ENCODE measurements at places on chromosomes 6 and 20. TPM values are rescaled to one million over a fixed set of nuclear protein-coding genes. Genes with fewer than 3 reads are reported as not detected.
A peak's percentile ranks its signal among the peaks of the same experiment; 100 is the strongest.

Gene EPB41L1
- total RNA-seq, result 10.3 TPM

Gene HINT3
- 28.8 TPM for total RNA-seq

Gene TSPO2
- not detected for total RNA-seq

Gene SAMD5
- total RNA-seq, result 4.0 TPM

Gene PEX6
- 61.4 TPM for total RNA-seq

DNA sequence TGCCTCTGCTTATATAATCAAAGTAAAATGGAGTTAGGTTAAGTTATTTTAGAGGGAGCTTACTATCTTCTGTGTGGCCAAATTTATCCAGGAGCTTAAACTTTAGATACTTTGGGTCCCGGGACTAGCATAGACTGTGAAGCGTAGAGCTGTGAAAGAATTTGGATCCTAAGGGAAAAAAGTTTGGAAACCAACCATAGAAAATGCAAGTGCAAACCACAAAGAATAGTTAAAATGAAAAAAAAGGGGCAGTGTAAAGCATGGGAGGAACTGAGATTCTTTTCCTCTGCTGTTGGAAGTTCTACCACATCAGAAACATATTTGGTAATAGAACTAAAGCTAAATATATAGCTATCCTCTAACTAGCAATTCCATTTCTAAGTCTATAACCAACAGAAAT, 232.2 kb upstream of the FLRT3 start:
- H3K4me1 ChIP-seq, result no peaks in the 10 kb centered on the region
- H3K27me3 ChIP-seq, result no peaks in the 10 kb centered on the region
- H3K36me3 ChIP-seq, result no peaks in the 10 kb centered on the region
- H3K27ac ChIP-seq, result no peak overlapping the region
- no peak overlapping the region for H3K4me3 ChIP-seq

GRCh38 chr6:166157930-166158617, 9.6 kb downstream of the TBXT start:
- H3K27me3 ChIP-seq, result no peaks in the 10 kb centered on the region
- H3K4me3 ChIP-seq, result no peak overlapping the region
- no peak for DNase-seq
- no peaks in the 10 kb centered on the region for H3K4me1 ChIP-seq

GRCh38 chr20:8454137-8454712, 322.2 kb downstream of the PLCB1 start:
- no peak overlapping the region for H3K27ac ChIP-seq
- no peaks in the 10 kb centered on the region for H3K27me3 ChIP-seq
- no peaks in the 10 kb centered on the region for H3K36me3 ChIP-seq
- H3K4me1 ChIP-seq, result no peaks in the 10 kb centered on the region

- DNase-seq, result peak; percentile 41
- H3K4me1 ChIP-seq, result peaks cover 15% of the 10 kb centered on the region
- H3K4me3 ChIP-seq, result no peak overlapping the region
- H3K36me3 ChIP-seq, result no peaks in the 10 kb centered on the region
- no peaks in the 10 kb centered on the region for H3K27me3 ChIP-seq
Observed at GRCh38 chr6:52415917-52416628, 4.1 kb upstream of the EFHC1 start.

DNA sequence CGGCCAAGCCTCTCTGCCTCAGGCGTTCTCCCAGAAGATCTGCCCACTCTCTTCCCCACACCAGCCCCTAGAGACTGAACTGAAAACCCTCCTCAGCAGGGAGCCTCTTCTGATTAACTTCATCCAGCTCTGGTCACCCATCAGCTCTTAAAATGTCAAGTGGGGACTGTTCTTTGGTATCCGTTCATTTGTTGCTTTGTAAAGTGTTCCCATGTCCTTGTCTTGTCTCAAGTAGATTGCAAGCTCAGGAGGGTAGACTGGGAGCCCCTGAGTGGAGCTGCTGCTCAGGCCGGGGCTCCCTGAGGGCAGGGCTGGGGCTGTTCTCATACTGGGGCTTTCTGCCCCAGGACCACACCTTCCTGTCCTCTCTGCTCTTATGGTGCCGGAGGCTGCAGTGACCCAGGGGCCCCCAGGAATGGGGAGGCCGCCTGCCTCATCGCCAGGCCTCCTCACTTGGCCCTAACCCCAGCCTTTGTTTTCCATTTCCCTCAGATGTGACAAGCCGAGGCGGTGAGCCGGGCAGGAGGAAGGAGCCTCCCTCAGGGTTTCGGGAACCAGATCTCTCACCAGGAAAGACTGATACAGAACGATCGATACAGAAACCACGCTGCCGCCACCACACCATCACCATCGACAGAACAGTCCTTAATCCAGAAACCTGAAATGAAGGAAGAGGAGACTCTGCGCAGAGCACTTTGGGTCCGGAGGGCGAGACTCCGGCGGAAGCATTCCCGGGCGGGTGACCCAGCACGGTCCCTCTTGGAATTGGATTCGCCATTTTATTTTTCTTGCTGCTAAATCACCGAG, 14.2 kb downstream of the VEGFA start:
- no peak for DNase-seq
- H3K4me1 ChIP-seq, result peaks cover 2% of the 10 kb centered on the region
- H3K27me3 ChIP-seq, result no peaks in the 10 kb centered on the region
- no peak overlapping the region for H3K4me3 ChIP-seq
- no peak overlapping the region for H3K27ac ChIP-seq

DNA sequence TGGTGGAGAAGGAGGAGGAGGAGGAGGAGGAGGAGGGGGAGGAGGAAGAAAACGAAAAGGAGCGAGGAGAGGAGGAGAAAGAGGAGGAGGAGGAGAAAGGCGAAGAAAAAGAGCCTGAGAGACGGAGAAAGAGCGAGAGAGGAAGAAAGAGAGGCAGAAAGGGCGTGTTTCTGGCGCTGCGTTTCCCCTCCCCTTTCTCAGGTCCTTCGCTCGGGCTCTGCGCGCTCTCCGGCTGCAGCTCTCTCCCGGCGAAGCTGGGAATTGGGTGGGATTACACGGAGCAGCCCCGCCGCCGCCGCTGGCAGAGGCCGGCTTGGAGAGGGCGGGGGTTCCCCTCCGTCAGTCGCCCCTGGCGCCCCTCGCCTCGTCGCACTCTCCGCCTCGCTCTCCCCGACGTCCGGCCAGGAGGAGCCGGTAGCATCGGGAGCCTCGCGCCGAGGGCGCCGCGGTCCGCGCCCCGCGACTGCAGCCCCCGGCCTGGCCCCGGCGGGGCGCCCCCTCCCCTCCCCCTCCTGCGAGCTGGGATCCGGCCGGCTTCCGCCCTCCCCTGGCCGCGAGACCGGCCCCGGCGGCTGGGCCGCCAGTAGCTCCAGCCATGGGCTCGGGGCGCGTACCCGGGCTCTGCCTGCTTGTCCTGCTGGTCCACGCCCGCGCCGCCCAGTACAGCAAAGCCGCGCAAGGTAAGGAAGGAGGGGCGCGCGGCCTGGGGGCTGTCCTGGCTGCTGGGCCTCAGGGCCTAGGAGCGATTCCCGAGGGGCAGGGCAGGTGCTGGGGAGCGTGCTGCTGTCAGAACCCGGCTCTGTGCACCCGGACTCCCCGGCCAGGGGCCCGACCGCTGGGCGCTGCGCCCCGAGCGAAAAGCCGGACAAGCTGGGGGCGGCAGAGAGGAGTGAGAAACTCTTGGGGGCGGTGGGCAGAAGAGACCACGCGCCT, at the start of gene SCUBE3:
Gene SCUBE3, plus strand, starts transcription at position 133 of the 933 bp plus-strand sequence. Its CDS starts 463 bp downstream, at position 596.
- H3K4me1 ChIP-seq, result no peaks in the 10 kb centered on the region
- H3K27ac ChIP-seq, result no peak within 1 kb of the TSS
- peak; percentile 57 for DNase-seq
- no peaks in the 10 kb centered on the region for H3K36me3 ChIP-seq
- peaks cover 19% of the 10 kb centered on the region for H3K27me3 ChIP-seq

DNA sequence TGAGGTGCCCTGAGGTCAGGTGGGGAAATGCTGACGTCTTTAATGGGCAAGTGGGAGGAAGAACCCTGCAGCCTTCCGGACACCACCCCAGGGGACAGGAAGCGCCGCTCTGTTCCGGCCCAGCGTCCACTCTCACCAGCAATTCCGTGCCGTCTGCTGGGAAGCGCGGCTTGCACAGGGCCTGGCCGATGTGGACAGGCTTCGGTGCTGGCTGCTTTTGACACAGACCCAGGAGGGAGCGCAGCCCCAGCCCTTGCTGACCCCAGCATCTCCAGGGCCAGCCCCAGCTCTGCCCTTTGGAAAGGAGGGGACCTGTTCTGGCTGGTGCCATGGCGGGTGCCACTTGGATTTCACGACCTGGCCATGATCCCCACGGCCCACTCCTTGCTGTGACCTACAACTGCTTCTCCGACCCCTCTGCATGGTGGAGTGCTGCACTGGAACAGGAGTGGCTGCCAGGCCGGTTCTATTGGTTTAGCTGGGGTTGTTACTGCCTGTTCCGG, 123.2 kb downstream of the DLL1 start:
- H3K27ac ChIP-seq, result no peak overlapping the region
- no peak for DNase-seq
- no peaks in the 10 kb centered on the region for H3K36me3 ChIP-seq
- no peaks in the 10 kb centered on the region for H3K4me1 ChIP-seq

- DNase-seq, result peak; percentile 9
- no peak overlapping the region for H3K27ac ChIP-seq
- H3K4me1 ChIP-seq, result no peaks in the 10 kb centered on the region
- H3K4me3 ChIP-seq, result no peak overlapping the region
- H3K27me3 ChIP-seq, result no peaks in the 10 kb centered on the region
- no peaks in the 10 kb centered on the region for H3K36me3 ChIP-seq
Observed at GRCh38 chr6:122476131-122476530, 4.5 kb upstream of the SERINC1 start.

DNA sequence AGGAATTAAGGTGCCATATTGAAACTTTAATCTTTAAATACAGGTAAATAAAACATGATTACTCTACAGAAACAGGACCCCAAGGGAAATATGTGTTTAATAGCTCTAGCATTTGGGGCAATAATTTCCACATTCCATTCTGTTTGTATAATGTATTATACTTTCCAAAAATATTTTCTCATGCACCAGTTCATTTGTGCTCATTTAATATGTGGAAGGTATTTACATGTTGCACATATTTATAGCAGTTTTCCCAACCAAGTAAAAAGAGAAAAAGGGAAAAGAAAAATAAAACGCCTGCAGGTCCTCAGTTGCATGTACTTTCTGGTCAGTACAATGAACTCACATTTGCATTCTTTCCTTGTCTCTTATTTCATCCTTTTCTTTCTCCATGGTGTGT, 129.5 kb upstream of the SULF2 start:
- H3K36me3 ChIP-seq, result no peaks in the 10 kb centered on the region
- H3K4me1 ChIP-seq, result no peaks in the 10 kb centered on the region
- DNase-seq, result no peak
- H3K27me3 ChIP-seq, result no peaks in the 10 kb centered on the region
- H3K4me3 ChIP-seq, result no peak overlapping the region
- H3K27ac ChIP-seq, result no peak overlapping the region

GRCh38 chr20:3930265-3931206, 41.3 kb downstream of the PANK2 start:
- no peak overlapping the region for H3K4me3 ChIP-seq
- no peak for DNase-seq
- no peaks in the 10 kb centered on the region for H3K27me3 ChIP-seq
- H3K27ac ChIP-seq, result no peak overlapping the region

GRCh38 chr6:42210551-42210950, 7.1 kb downstream of the MRPS10 start:
- H3K4me1 ChIP-seq, result peaks cover under 1% of the 10 kb centered on the region
- no peak for DNase-seq
- H3K27me3 ChIP-seq, result no peaks in the 10 kb centered on the region
- no peak overlapping the region for H3K27ac ChIP-seq
- no peak overlapping the region for H3K4me3 ChIP-seq

DNA sequence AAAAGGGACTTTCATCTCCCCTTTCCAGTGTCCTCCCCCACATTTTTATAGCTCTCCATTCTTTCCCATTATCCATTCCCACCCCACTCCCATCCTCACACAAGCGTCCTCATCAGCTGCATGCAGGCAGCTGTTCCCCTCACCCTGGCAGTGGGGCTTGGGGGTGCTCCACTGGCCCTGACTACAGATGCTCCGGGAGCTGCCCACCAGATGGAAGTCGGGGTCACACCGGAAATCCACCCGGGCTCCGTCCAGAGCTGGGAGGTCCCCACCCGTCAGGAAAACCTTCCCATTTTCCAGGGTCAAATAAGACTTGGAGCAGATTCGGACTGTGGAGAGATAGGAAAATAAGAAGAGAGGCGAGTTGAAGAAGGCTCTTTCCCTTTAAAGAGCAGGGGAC, 2.7 kb downstream of the GABBR1 start:
- H3K4me1 ChIP-seq, result peaks cover 10% of the 10 kb centered on the region
- no peaks in the 10 kb centered on the region for H3K27me3 ChIP-seq
- H3K27ac ChIP-seq, result no peak overlapping the region
- no peak overlapping the region for H3K4me3 ChIP-seq

GRCh38 chr6:106823732-106824351, 150.7 kb downstream of the CD24 start:
- no peak overlapping the region for H3K4me3 ChIP-seq
- DNase-seq, result no peak
- no peaks in the 10 kb centered on the region for H3K4me1 ChIP-seq

DNA sequence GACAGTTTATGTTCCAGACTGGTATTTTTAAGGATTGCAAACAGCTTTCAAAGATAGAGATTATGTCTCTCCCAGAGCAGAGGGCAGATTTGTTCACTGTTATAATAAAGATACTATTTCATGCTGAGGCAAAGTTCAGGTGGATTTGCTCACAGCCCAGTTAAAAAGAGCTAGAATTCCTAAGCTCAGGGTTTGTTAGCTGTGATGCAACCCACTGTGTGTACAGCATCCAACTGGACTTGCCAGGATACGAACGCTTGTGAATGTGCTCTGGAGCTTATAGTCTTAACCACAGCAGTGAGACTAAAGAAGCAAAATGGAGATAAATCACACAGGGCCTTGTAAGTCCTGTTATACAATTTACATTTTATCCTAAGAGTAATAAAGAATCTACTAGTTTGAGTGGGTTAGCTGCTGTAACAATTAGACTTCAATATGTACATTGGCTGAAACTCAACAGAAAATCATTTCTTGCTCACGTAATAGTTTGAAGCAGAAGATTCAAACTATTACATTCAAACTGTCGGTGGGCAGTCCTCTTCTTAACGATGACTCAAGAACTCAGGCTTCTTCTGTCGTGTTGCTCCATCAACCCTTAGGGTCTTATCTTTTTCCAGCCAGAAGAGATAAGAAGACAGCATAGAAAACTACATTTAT, 204.0 kb upstream of the PLN start:
- peak; percentile 7 for DNase-seq
- H3K4me1 ChIP-seq, result no peaks in the 10 kb centered on the region
- no peaks in the 10 kb centered on the region for H3K36me3 ChIP-seq
- H3K4me3 ChIP-seq, result no peak overlapping the region
- no peak overlapping the region for H3K27ac ChIP-seq

Data from fibroblast of lung (primary cell).